ENCODE measurements at places on chromosomes 3 and 15.
A peak's percentile ranks its signal among the peaks of the same experiment; 100 is the strongest.

GRCh38 chr15:22881739-22882440 is 43.4 kb downstream of the NIPA2 start:
- ATAC-seq: no peak

GRCh38 chr15:35549567-35549966 is 3.6 kb upstream of the DPH6 start:
- no peak for ATAC-seq

DNA sequence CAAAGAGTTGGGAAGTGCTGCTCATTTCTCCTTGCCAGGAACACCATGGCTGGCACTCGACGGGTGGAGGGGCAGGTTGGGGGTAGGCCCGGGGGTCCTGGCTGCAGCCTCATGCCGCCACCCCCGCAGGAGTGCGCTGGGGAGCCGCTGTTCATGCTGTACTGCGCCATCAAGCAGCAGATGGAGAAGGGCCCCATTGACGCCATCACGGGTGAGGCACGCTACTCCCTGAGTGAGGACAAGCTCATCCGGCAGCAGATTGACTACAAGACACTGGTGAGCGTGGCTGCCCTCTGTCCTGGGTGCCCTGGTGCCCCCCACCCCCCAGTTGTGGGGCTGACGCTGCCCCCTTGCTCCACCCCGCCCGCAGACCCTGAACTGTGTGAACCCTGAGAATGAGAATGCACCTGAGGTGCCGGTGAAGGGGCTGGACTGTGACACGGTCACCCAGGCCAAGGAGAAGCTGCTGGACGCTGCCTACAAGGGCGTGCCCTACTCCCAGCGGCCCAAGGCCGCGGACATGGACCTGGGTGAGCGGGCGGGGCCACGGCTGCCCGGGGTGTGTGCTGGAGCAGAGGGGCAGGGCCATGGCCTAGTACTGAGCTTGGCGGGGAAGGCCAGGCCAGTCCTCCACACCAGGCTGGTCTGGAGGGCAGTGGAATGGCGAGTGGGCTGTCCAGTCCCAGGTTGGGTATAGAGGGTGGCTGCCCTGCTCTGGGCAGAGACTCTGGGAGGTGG is 45.1 kb downstream of the PLXNA1 start:
- no peak for ATAC-seq

GRCh38 chr3:119662604-119663373 is 2.4 kb upstream of the POPDC2 start:
- ATAC-seq: no peak

GRCh38 chr3:18445401-18446148 is 20.4 kb upstream of the SATB1 start:
- ATAC-seq: peak; percentile 28

DNA sequence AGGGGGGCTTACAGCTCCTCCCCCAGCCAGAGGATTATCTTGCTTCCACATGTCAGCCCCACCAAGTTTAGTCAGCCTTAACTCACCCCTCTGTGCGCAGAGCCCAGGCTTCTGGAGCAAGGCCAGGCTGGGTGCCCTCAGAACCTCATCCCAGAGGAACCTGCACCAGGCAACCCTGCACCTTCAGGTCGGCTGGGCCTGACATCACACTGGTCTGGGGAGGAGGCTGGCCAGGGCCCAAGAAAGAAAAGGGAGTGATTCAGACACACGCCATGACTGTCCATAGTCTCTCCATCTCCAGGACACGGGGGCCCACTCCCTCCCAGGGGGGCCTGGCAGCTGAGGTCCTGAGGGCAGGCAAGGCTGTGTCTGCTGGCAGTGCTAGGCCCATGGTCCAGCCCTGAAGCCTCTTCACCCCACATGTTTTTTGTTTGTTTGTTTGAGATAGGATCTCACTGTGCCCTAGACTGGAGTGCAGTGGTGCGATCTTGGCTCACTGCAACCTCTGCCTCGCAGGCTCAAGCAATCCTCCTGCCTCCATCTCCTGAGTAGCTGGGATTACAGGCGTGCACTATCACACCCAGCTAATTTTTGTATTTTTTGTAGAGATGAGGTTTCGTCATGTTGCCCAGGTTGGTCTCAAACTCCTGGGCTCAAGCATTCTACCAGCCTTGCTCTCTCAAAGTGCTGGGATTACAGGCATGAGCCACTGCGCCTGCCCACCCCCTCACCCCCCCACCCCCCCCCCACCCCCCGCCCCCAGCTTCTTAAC is 11.1 kb downstream of the TNK2 start:
- ATAC-seq: no peak

- peak; percentile 20 for ATAC-seq
These were observed 29.6 kb upstream of the TLE3 start for GRCh38 chr15:70127288-70127746.

GRCh38 chr3:112497897-112498548 is 1.2 kb downstream of the BTLA start:
- ATAC-seq: no peak

GRCh38 chr3:47916696-47917095 is 99.5 kb downstream of the MAP4 start:
- ATAC-seq: no peak

GRCh38 chr15:28980709-28981350 is 95.1 kb downstream of the APBA2 start:
- ATAC-seq: no peak

DNA sequence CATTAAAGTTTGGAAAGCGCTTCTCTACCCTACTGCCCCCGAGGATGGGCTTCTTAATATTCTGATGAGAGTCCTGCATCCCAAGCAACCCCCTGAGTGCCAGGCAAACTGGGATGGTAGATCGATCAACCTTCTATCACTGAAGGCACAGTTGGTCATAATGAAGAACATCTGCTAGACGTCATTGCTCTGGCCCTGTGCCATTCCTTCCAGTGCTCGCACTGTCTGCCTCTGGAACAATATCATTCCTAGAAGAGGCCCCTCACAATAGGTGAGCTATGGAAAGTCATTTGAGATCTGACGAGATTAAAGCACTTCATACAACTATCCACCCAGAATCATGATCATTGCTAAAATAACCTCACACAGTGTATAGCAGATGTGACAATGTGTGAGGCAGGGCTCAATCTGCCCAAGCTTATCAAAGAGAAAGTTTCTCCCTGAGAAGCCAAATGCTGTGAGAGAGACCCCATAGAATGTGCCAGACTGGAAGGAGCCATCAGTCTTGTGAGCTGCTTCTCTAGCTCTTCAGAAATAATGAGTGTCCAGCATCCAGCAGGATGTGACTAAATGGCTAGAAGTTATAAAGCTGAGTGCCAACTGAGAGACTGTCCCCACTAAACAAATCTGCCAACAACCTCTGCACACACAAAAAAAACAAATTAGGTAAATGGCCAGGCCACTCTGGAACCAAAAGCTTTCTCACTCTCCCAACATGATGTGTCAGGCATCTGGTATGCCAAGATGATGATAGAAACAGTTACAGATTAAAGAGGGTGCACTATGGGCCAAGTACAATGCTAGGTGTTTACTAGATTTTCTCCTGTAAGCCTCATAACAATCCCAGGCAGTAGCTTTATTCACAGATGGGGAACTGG is 165.5 kb downstream of the NECTIN3 start:
- no peak for ATAC-seq

GRCh38 chr3:130712718-130713423 is 33.8 kb downstream of the PIK3R4 start:
- ATAC-seq: no peak

All from motor neuron (in vitro differentiated cells).